Stimulated activated CD8-positive, alpha-beta memory T cell treated with anti-CD3 and anti-CD28 coated beads, Interleukin-4, amount 100 ng/mL, for 24 hours (primary cell): ENCODE measurements at places on chromosomes 2 and 18.

DNA sequence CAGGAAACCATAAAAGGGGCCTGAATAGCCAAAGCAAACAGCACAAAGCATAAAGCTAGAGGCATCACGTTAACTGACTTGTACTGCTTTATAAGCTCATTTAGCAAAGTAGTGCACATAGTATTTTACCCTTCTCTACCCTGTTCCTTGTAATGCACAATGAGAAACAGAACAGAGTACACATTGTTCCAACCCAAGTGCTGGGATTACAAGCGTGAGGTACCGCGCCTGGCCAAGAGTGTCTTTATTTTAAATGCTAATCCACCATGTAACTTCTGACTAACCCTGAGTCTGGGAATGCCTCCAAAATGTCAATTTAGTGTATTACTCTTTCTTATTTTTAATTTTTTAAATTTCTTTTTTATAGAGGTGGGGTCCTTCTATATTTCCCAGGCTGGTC, 46.4 kb upstream of the STON1 start:
- DNase-seq, result no peak

- DNase-seq, result no peak
Measured at GRCh38 chr2:102417946-102418345, 5.0 kb upstream of the IL18RAP start.

- DNase-seq, result no peak
Measured at GRCh38 chr2:240876035-240876474, 7.4 kb downstream of the AGXT start.

DNA sequence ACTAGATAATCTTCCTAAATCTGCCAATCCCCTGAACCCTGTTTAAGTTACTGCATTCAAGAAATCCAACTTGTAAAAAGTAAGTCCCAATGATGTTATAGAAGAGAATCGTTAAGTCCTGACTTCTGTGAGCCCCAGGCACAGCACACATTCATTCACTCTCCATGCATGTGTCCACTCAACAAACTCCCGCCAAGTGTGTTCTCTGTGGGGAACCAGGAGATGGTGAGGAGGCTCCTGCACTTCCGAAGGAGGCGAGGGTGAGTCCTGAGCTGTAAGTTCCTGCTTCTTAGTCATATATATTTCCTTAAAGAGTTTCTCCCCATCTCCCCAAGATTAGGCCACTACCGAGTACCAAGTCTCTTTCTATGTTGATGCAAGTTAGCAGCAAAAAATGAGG, 635.0 kb upstream of the ID2 start:
- no peak for DNase-seq

DNA sequence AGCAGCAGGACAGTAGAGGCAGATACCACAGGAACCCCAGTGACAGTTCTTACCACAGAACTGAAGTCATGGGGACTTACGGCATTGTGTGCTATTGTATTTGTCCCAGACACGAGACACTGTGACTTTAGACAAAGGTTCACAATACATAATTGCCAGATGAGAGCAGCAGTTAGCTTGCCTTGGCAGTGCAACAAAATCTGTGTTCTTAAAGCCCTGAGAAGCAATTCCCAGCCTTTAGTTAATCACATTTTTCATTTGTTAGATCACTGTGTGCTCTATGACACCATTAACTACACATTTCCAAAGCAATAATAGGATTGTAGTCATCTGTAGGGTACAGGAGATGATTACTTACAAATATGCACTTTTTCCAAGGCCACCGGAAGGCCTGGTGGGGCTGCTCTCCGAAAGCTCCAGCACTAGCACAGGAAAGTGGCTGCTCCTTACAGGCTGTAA, 97.5 kb upstream of the LDLRAD4 start:
- no peak for DNase-seq

DNA sequence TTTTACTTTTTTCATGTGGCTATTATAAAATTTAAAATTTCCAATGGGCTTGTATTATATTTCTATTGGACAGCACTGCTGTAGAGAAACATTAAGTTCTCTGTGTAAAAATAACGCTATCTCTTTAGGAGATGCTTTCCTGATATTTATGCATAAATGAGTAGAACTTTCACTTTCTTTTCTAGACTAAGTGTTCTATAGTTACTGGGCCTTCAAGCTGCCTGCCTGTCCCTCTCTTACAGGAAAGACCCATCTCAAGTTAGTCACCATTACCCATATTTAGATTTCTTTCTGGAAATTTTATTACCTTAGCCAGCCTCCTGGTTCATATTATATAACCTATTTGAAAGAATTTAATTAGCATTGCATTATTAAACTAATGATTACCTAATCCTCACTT, 4.8 kb downstream of the ITGA4 start:
- DNase-seq, result no peak

GRCh38 chr18:7577706-7578105, 10.6 kb downstream of the PTPRM start:
- DNase-seq, result no peak

DNA sequence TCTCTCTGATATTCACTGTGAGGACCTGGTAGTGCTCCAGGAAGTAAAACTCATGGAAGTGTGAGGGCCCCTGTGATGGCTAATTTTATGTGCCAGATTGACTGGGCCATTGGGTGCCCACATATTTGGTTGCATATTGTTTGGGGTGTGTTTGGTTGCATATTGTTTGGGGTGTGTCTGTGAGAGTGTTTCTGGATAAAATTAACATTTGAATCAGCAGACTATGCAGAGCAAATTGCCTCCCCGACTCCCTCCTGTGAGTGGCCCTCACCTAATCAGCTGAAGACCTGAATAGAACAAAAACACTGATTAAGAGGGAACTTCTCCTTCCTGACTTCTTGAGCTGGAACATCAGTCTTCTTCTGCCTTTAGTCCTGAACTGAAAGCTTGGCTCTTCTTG, 173.3 kb upstream of the LINC00305 start:
- DNase-seq, result no peak

DNA sequence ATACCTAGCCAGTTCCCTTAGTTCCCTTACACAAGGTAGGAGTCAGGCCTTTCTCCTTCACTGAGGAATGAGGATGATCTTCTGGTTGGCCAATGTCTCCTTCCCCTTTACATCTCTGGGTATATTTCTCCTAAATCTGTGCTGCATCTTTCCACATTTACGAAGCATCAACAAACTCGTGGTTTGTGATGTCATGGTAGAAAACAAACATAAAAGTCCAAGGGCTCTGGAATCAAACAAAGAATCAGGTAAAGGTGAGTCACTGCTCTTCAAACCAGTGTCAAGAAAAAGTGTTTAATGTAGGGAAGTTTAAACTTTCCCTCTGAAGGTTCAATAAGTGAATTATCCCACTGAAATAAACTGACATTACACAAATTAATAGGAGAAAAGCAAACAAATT, 122.9 kb downstream of the METTL8 start:
- no peak for DNase-seq

DNA sequence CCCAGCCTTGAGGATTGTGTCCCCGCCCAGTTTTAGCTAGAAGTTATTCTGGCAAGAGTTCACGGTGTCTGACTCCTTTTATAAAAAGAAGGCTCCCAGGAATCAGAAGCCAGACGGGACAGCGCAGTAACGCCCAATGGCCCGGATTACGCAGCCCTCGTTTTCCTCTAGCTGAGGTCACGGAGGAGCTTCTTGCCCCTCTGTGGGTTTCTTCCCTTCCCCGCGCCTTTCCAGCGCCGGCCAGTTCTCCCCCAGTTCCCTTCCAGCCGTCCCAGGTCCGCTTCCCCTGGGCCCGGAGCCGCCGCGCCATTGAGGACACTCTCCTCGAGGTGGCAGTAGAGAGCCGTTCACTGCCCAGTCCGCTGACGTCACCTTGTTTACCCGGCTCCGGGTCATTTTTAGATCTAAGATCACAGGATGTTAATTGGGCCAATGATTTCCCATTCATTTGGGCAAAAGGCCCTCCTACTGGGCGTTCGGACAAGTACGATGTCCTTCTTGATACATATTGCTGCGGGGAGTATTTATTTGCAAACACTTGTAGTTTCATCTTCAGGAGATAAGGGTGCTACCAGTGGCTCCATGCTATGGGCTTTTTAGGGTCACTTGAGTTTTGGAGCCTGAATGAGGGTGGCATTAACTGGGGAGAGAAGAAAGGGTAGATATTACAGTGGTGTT, 81.5 kb upstream of the PPM1B start:
- peak; percentile 68 for DNase-seq

DNA sequence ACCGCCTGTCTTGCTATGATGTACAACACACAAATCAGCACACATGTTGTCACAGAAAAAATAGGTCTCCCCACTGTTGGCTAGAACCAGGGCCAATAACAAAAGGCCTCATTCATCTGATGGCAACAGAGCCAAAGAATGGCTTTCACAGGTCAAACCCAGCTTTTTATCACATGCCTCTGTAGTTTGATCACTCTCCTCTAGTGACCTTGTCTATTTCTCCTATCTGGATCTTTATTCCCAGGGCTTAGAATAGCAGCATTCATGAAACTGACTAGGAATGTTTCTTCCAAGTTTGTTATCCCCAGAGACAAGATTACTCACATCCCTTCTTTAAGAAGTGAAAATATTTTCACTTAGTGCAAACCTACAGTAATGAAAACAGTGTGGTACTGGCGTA, 285.8 kb upstream of the GYPC start:
- no peak for DNase-seq

DNA sequence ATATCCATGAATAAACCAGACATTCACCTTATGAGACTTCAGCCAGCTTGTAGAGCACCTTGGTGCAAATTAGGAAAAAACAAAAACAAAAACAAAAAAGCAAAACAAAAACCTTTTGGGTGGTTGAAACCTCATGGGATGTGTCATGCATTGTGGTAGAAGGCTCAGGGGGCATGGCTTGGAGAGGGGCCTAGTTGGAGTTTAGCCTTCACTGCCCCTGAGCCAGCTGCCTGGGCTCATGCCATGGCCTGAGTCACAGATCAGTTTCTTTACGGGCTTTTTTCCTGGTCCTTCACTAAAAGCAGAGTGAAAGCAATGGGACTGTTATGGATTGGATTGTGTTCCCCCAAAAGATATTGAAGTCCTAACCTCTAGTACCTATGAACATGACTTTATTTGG, 22.0 kb upstream of the DAPL1 start:
- DNase-seq, result no peak

- DNase-seq, result no peak
Measured at GRCh38 chr2:73285159-73285739, 971 bp upstream of the FBXO41 start.

GRCh38 chr2:224958873-224959272, 83.4 kb downstream of the DOCK10 start:
- no peak for DNase-seq
